Epithelial cell of proximal tubule (primary cell): ENCODE measurements at places on chromosomes 7 and 10. TPM values are rescaled to one million over a fixed set of nuclear protein-coding genes. Genes with fewer than 3 reads are reported as not detected.

GRCh38 chr10:9198611-9199010, 1144.1 kb downstream of the GATA3 start:
- DNase-seq, result no peak

DNA sequence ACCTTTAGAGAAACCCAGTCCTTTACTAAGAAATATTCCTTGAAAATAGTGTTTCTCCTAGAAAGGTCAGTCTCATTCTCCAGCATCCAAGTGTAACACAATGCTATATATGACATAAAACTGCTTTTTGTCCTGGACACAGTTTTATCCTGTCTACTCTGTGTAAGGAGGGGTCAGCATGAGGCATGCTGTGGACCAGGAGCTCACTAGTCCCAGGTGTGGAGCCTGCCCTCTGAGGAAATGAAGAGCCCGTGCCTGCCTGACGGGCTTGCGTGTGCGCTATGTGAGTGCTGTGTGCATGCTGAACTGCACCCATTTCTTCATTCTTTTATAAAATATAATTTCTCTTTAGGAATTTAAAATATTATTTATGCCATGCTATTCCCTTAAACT, 182.8 kb upstream of the CDCA7L start:
- DNase-seq, result no peak

- no peak for DNase-seq
Measured at GRCh38 chr7:141877365-141877764, 36.1 kb upstream of the PRSS37 start.

DNA sequence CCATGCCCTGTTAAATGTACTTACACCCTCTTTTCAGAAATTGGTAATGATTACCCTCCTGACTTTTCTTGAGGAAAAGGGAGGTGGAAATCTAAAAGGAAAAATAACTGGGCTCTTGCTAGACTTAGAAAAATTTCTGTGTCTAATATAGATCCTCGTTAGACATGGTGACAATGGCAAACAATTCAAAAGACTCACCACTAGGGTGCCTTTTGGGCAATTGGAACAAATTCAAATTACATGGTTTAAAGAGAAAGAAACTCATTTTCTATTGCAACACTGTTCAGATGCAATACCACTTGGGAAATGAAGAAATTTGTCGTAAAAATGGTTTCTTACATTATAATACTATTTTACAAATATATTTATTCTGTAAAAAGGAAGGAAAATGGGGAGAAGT, 950.1 kb downstream of the GRM8 start:
- no peak for DNase-seq

DNA sequence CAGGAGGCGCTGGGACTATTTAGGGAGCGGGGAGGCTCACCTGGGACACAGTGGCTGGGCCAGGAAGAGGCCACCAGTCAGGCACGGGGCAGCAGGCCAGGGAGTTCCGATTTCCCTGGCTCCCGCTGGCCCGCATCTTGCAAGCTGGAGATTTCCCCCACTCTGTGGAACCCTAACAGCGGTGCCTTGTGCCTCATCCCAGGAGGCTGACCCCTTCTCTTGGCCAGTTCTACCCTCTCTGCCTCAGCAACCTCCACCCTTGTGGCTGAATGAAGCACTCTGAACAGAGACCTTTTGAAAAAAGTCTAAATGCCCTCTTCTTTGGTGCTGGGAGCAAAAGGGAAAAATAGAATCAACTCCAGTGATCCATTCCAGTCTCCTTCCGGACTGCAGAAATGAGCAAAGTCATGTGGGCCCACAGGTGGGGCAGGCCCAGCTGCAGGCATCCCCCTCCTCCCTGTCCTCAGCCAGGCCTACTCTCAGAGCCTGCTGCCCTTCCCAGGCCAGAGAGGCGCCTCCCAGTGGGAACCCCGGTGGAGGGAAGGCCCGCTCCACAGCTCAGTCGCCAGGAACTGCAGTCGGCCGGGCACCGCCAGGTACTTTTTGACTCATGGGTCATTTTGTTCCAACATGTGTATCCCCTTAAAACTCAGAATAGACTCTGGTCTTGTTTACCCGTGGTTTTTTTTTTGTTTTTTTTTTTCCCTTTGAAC, 155.5 kb downstream of the ZNF248 start:
- no peak for DNase-seq

DNA sequence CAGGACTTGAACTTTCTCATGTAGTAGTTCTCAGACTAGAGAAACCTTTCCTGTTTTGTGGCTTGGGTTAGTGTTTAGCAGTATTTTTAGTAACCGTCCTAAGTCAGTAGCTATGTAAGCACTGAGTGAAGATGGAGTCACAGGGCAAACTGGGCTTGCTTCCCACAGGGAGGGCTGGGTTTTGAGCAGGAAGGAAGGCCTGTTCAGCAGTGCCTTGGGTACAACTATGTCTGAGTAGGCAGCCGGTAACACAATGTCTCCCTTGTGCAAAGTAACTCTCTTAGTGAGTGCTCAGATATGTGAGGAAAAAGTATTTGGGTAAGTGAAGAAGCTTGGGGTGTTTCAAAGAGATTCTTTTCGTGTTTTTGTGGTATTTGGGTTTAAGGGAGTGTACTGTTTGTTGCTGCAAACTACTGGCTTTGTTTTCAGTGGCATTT, 96.4 kb downstream of the CCSER2 start:
- DNase-seq, result peak; percentile 89

- no peak for DNase-seq
Measured at GRCh38 chr10:119336599-119336998, 129.2 kb downstream of the GRK5 start.

Gene ACSM6
- total RNA-seq, result not detected in 2 replicates

Gene TMEM225B
- total RNA-seq, result 0.17 and 0.43 TPM in 2 replicates

Gene ITPRID1
- not detected in 2 replicates for total RNA-seq
